ENCODE measurements at places on chromosomes 7 and 10.

DNA sequence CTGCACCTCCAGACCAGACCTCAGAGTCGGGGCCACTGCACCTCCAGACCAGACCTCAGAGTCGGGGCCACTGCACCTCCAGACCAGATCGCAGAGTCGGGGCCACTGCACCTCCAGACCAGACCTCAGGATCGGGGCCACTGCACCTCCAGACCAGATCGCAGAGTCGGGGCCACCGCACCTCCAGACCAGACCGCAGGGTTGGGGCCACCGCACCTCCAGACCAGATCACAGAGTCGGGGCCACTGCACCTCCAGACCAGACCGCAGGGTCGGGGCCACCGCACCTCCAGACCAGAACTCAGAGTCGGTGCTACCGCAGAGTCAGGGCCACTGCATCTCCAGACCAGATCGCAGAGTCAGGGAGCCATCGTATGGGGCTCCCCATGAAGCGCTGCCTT lies 105.9 kb downstream of the ACTR3B start:
- no peak for DNase-seq

GRCh38 chr7:15352421-15353206 lies 209.2 kb downstream of the AGMO start:
- no peak for DNase-seq

DNA sequence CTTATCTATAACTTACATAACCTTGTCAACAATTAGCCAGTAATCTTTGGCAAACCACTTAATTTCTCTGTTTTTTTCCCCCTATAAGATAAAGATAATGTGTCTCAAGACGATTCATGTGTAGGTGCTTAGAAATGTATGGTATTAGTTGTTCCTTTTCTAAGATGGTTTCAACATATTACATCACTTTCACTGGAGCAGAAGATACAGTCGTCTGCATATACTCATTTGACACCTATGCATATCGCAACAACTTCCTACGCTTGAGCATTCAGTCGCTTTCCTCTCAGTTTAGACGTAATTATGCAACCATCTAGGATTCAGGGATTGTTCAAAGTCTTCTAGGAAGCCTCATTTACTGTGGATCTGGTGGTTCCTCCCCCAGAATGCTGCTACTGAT lies 396.7 kb downstream of the PHTF2 start:
- DNase-seq = no peak

- no peak for DNase-seq
Measured at GRCh38 chr10:23199768-23200511, 7.8 kb downstream of the PTF1A start.

- DNase-seq = no peak
Measured at GRCh38 chr7:132276976-132277725, 299.1 kb downstream of the PLXNA4 start.

DNA sequence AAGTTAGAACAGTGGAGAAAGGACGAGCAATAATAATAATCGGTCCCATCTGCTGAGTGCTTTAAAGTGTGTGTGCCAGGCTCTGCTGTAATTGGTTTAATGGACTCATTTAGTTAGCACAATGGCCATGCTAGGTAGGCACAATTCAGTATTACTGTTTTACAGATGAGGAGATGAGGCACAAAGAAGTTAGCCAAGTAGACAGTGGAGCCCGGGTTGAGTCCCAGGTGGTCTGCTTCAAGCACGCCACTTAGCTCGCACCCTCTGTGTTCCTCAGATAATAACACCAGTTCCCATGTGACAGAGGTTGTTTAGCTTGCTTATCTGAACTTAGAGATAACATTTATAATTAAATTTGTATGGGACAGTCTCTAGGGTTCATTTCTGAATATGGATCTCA lies 101.6 kb upstream of the GJD4 start:
- DNase-seq = no peak

GRCh38 chr7:27677912-27678612 lies 15.4 kb upstream of the HIBADH start:
- no peak for DNase-seq

- no peak for DNase-seq
Measured at GRCh38 chr10:123245264-123245663, 91.1 kb downstream of the BUB3 start.

- DNase-seq = peak; percentile 56
Measured at GRCh38 chr10:25725917-25726716, 207.9 kb upstream of the MYO3A start.

DNA sequence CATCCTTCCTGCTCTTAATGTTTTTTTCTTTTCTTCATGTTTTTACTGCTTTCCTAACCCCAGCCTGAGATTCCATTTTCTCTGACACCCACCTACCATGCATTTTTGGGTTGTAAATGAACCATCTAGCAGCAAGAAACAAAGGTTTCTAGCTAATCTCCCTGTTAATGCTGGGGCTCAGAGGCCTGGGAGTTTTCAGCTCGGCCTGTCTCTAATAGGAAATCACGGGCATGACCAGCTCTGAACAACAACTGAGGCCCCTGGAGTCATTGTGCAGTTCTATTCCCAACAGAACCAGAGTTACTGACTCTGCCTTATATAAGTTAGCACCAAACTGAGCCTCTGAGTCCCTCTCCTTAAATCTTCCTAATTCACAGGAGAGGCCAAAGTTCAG lies 134.8 kb downstream of the CFAP58 start:
- DNase-seq = no peak

DNA sequence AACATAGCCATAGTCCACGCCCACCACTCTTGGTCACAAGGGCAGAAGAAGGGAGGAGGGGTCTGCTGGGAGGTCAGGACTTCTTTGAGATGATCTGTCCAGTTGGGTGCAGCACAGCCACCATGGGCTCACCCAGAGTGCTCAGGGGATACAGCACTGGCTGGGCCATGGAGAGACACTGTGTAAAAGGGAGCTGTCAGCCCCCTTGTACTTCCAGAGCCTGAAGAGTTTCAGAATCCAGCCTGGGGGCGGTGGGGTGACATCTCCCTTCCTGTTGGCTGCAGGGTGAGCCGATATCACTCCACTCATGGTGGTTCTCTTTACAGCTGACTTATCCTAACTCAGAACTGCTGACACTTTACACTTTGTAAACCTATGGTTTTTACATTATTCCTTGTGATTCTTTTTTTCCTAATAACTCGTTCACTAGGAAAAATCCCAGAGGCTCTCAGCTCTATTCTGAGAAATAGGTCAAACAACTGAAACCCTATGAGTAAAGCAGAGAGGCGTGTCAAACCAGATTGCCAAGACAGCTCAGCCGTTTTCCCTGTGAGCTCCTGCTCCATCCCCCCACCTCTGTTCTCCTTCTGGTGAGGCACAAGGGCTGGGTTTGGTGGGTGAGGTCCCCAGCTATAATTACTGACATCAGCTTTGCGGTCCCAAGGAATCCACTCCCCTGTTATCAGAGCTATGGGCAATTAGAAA lies 3.2 kb upstream of the MRPS24 start:
- DNase-seq = no peak

DNA sequence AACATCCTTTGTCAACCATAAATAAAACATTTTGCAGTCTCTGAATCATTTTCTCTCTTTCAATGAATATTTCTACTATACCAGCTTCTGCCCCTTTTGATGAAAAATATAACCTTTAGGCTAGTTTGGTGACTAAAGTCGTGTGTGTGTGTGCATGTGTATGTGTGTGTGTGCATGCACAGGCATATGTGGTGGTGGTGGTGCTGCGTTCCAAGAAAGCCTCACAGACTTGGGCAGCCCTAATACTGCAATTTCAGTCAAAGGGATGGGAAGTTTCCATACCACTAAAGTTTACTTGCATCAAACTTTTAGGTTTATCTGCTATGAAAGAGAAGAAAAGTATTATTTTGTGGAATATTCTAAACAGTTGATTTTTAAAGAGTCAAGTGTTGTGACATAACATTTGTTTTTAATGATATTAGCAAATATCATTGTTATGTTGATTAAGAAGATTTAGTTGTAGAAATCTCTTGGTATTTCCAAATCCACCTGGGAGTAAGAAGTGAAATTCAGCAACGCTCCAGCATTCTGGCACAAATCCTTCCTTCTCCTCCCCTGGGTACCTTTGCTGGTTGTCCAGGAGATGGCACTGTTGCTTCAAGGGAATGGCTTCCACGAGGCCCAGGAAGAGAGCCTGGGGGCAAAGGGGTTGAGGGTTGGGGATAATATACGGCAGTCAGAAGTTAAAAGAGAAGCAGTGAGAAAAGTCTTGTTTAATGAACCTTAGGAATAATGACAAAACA lies 41.5 kb downstream of the ASB4 start:
- peak; percentile 48 for DNase-seq

- DNase-seq = peak; percentile 92
Measured at GRCh38 chr7:30284298-30285066, at the start of gene ZNRF2. TSS of gene ZNRF2 (plus strand) at chr7:30284597. CDS start at chr7:30285358, 761 bp downstream.

DNA sequence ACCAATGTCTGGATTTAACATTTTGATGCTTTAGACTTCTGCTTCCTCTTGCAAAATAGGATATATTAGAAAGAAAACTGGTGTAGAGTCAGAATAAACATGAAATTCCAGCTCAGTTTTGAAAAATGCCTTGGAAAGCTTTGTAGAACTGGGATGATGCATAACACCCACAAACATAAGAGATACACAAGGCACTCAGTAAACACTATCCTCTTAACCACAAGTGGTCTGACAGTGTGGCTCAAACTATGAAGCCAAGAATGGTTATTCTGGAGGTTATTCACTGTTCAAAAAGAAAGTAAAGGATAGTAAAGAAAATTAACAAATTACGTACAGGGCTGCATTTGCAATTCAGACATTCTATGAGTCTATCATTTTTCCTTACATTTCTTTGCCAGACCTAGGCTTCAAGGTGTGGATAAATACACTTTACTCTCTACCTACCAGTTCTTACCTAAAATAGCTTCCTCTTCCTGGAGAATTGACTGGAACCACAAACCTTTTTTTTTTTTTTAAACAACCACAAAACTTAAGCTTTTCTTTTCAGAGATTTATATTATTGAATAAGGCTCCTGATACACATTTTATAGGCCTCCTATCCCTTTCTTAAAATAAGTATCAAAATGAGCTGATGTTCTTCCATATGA lies 9.0 kb upstream of the RSBN1L start:
- DNase-seq = no peak

GRCh38 chr10:93894516-93895378 lies 969 bp downstream of the SLC35G1 start:
- no peak for DNase-seq

- no peak for DNase-seq
Measured at GRCh38 chr10:33114451-33114952, 156.5 kb upstream of the ITGB1 start.

- DNase-seq = no peak
Measured at GRCh38 chr7:14381306-14381705, 391.8 kb upstream of the ETV1 start.

DNA sequence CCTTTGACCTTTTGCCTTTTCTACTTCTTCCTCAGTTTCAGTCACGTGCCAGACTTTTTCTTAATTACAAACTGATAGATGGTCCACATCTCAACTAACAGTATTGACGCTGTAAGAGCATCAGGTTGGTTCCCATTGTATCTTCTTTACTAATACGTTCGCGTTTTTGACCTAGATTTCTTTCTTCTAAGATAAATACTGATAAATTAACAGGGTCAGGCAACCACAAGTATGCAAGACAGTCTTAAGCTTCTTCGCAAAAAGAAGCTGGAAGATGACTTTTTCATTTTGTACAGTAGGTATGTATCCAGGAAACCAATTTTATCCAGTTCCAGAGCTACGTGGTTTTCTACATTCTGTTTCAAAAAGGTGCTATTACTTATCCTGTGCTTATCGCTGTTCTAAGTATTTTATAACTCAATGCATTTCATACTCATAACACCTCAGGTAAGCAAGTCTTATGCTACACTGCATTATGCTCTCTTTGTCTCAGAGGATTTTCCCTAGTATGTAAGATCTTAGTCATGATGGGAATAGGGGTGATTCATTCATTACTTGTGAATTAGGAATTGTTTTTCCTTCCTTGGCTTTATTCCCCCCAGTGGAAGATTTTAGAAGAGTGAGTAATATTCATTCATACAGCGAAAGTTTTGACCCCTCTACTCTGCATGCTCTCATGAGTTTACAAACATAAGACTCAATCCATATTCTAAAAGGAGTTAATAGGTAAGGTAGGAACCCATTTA lies 955 bp downstream of the DUS4L start:
- DNase-seq = no peak

DNA sequence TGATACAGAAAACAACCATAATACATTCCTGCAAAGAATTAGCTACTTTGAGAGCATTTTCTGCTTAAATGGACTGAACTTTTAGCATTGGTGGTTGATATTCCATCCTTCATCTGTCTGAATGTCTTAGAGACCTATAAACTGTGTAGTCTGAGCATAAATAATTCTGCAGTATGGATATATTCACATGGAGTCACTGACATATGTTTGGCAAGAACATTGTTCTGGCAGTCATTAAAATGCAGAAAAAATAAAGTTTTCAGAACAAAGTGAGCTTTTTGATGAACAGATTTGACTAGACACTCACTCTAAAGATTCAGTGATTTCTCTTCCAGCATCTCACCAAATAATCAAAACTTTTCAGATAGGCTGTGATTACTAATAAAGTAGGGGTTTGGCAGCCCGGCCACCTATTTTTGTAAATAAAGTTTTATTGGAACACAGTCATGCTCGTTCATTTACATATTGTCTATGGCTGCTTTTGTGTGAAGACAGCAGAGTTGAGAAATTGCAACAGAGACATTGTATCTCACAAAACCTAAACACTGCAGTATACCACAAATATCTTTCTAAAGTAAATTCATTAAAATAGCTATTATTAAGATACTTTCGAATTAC lies 44.1 kb upstream of the RAPGEF5 start:
- DNase-seq = no peak

DNA sequence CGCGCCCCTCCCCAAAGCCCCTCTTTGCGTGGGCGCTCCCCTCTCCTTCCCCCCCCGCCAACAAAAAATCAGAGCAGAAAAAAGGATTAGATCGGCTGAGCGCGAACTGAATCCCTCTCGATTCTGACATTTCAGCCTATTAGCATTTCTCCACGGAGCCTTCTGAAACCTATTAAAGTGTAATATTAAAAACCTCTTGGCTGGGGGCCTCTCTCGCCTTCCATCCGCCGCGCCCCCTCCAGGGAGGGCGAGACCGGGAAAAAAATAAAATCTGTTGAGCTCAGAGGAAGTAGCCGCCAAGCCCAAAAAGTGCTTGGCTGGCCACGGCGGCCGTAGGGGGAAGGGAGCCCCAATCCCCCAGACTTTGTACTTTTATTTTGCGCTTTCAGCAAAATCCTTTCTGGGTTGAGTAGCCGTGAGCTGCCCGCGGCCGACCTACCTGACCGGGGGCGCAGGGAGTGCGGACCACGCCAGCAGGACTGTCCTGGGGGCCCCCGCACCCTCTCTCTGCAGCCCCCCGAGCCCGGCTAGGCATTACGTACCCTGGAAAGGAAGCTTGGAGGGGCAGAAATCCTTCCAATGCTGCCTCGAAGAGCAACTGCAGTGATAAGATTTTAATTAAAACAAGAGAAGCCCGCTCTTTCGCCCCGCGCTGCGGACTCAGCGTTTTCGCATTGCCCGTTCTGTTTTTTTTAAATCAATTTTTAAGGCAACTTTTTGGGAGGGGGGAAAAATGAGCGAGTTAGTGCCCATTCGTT lies 1.3 kb upstream of the TNRC18 start:
- no peak for DNase-seq

GRCh38 chr10:80465839-80466590 lies 11.9 kb downstream of the TSPAN14 start:
- DNase-seq = no peak

- DNase-seq = no peak
Measured at GRCh38 chr10:82394122-82394521, 519.1 kb downstream of the NRG3 start.

- no peak for DNase-seq
Measured at GRCh38 chr7:30206491-30206890, 71.7 kb downstream of the MTURN start.

Measured in left renal cortex interstitium (tissue), 4 donors.